ENCODE measurements at places on chromosomes 4 and X. TPM values are rescaled to one million over a fixed set of nuclear protein-coding genes. Genes with fewer than 3 reads are reported as not detected.

Gene APLN
- not detected for total RNA-seq

Gene PHEX
- 0.14 TPM for total RNA-seq

GRCh38 chr4:156437666-156438065 is 484.0 kb upstream of the CTSO start:
- DNase-seq = no peak

- no peak for DNase-seq
These were observed 143.6 kb downstream of the TMEM164 start for GRCh38 chrX:110146521-110146920.

GRCh38 chrX:46597771-46598170 is 24.2 kb downstream of the CHST7 start:
- DNase-seq = no peak

DNA sequence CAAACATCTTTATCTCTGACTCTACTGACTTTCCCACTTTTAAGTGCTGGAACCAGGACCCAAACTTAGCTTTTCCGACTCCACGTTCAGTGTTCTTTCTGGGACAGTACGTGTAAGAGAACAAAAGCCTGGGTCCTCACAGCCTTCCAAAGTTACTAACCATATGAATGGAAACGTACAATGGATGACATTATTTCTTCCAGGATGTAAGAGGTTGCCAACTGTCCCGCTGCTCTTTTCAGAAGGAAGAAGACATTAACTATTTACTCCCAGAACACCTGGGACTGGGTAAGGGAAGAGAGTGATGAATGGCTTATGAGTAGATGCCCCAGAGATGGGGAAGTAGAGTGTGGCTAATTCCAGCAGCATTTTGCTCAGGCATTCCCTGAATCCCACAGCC is 114.7 kb downstream of the TRAPPC11 start:
- DNase-seq = no peak
